Globus pallidus (tissue), 1 donor: ENCODE measurements at places on chromosomes 4 and X.

DNA sequence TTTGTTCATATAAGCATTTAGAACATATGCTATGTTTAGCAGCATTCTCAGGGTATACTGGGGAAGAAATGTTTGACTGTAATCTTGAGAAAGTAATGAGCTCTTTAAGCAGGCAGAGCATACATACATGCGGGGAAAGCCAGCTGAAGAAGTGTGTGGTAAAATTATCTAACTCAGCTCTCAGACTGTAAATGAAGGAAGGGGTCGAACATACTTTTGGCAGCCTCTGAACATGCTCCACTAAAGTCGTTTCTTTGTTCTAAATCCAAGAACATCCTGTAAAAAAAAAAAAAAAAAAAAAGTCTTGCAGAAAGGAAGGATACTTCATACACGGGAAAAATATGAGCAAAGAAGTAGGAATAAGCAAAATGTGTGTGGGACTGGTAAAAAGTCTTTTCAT lies 224.8 kb downstream of the GRID2 start:
- no peak for DNase-seq

DNA sequence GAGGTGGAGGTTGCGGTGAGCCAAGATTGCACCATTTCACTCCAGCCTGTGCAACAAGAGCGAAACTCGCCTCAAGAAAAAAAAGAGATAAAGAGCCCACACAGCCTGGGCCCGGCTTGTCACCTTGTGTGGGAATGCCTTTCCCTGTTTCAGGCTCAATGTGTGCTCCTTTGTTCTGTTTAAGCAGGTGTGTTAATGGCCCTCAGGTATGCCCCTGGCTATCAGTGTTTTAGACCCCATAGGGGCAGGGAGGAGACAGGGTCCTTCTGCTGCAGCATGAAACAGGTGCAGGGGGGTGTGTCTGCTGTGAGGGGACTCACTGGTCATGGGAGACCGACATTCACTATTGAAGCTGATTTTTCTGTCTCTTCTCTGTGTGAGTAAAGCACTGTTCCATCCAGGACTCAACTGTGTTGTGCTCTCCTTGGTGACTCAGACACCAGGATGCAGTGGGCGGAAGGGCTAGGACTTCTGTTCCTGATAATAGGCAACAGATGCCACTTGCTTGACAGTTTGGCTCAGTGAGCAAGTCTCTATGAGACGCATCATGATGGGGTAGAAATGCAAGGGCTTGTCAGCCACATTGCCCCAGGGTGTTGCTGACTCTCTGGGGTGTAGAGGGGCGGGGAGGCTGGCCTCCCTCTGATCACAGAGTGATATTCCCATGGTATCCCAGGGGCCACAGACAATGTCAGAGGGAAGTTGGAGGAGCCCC lies 15.6 kb upstream of the LAP3 start:
- no peak for DNase-seq

GRCh38 chr4:57410331-57411052 lies 300.3 kb upstream of the IGFBP7 start:
- peak; percentile 93 for DNase-seq

DNA sequence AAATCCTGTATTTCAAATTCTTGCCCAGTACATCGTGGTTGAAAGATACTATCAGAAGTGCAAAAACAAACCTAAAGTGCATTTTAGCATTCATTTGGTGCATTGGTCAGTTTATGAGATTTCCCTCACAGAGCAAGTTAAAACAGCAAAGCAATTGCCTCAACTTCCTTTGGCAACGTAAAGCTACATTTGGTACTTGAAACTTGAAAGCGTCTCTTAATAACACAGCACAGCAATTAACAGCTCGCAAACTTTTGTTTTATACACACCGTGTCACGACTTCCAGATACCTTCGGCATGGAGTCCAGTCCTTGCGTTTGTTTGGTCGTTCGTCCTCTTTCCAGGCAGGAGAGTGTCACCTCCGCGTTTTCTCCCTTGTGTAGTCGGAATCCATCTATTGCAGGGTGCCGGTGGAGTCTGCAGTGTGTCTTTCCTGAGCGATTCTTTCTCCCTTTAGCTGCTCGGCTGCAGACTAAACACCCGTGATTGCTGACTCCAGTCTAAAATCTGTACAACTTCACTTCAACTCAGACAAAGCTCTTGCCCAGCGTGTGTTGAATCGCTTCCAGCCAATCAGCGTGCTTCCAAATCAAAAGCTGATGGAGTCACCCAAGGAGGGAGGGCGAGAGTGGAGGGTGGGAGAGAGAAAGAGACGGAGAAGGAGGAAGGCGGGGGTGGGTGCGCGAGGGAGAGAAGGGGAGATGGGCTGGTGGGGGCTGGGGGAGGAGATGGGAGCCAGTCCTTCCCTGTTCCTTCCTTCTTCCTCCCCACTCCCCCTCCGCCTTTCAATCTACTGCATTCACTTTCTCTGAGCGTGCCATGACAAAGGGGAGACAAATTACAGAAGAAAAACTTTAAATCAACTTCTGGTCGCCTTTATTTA lies at the start of gene PCDH18:
Gene PCDH18 (minus strand): TSS at position 509 of the 883 bp plus-strand sequence. CDS start 406 bp downstream, at position 103.
- DNase-seq, result peak; percentile 84

- no peak for DNase-seq
These were observed 32.7 kb upstream of the TMEM150C start for GRCh38 chr4:82594456-82594855.

- DNase-seq, result peak; percentile 20
These were observed 980 bp upstream of the GIMD1 start for GRCh38 chr4:106369456-106370060.

- DNase-seq, result no peak
These were observed 131.2 kb downstream of the MXRA5 start for GRCh38 chrX:3215249-3215648.

GRCh38 chrX:15675490-15675921 lies 10.9 kb upstream of the CLTRN start:
- DNase-seq, result no peak

GRCh38 chr4:65316534-65316933 lies 353.8 kb downstream of the EPHA5 start:
- no peak for DNase-seq

- DNase-seq, result no peak
These were observed 14.7 kb downstream of the CNOT6L start for GRCh38 chr4:77804471-77804870.

- DNase-seq, result no peak
These were observed 281.2 kb upstream of the FAM241A start for GRCh38 chr4:111864066-111864465.

GRCh38 chr4:182478475-182478874 lies 235.3 kb downstream of the TENM3 start:
- peak; percentile 8 for DNase-seq

GRCh38 chrX:136780763-136781162 lies at the start of gene ARHGEF6:
Gene ARHGEF6 (minus strand): TSS chrX:136780932. CDS start chrX:136780882, 50 bp downstream.
- no peak for DNase-seq

- no peak for DNase-seq
These were observed 9.0 kb downstream of the ARAP2 start for GRCh38 chr4:36235306-36235705.

GRCh38 chrX:118779581-118779980 lies 44.0 kb upstream of the ZCCHC12 start:
- no peak for DNase-seq

DNA sequence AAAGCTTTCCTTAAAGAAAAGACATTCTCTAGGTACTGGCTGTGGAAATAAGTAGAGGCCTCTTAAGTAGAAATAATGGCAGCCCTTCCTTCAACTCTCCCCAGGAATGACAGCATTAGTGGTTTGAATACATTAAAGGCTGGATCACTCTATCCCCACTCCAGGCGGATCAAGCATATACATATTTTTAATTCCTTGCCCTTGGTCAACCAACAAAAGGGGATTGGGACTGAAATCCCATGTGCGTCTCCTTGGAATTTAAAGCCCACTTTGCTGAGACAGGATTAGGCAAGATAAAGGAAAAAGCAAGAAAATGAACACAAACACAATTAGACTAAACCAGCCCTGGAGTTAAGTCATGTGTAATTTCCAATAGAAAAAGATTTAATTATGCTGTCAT lies 391.3 kb downstream of the PPP1R2C start:
- DNase-seq, result no peak
